ENCODE measurements at places on chromosomes 6 and 20.

- DNase-seq, result no peak
Observed at GRCh38 chr6:140462453-140463311, 1088.2 kb upstream of the CITED2 start.

GRCh38 chr20:41147767-41148191 lies 10.4 kb downstream of the PLCG1 start:
- DNase-seq, result no peak

- DNase-seq, result no peak
Observed at GRCh38 chr6:68080074-68080473, 555.0 kb upstream of the ADGRB3 start.

GRCh38 chr6:42168650-42169049 lies 4.5 kb upstream of the GUCA1A start:
- no peak for DNase-seq

- DNase-seq, result no peak
Observed at GRCh38 chr6:44051515-44051914, 75.7 kb downstream of the MRPL14 start.

- no peak for DNase-seq
Observed at GRCh38 chr6:69438113-69438512, 358.7 kb downstream of the LMBRD1 start.

GRCh38 chr6:44918671-44919296 lies 409.3 kb upstream of the RUNX2 start:
- DNase-seq, result no peak

- DNase-seq, result no peak
Observed at GRCh38 chr6:165799391-165800153, 136.5 kb upstream of the PDE10A start.

DNA sequence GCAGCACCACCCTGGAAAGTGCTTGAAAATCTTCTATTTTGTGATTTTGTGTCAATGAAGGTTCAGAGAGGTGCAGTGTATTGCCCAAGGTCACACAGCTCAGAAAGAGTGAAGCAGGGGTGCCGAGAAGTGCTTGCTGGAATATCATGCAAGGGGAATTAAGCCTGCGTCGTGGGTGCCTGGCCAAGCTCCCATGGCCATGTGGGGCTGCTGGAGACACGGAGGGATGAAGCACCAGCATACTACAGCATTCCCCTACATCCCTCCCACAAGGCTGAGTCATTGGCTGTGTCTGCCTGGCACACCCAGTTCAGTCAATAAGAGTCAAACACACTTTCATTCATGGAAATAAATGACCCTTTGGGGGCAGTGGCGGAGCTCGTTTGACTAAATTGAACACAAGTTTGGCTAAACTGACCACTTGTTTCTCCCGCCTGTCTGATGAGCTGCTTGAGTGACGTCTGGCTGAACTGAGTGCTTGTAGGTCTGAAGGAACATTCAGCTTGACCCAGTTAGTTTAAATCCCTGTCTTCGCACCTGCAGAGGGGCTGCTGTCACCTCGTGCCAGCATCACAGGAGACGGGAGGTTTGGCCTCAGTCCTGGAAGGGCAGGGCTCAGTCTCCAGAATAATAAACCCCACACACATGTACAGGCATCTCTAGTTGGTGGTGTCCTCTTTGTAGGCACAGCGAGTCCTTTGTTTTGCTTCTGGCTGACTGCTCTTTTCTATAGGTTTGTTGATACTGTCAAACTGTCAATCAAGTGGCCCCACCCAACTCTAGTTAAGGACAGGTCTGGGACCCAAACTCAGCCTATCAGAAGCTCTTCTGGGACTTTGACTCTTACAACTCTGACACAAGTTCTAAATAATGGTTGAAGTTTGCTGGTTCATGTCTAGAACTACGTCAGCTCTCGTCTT lies 8.4 kb upstream of the TGM2 start:
- DNase-seq, result no peak

- DNase-seq, result peak; percentile 91
Observed at GRCh38 chr6:17705778-17706579, 746 bp downstream of the NUP153 start.

DNA sequence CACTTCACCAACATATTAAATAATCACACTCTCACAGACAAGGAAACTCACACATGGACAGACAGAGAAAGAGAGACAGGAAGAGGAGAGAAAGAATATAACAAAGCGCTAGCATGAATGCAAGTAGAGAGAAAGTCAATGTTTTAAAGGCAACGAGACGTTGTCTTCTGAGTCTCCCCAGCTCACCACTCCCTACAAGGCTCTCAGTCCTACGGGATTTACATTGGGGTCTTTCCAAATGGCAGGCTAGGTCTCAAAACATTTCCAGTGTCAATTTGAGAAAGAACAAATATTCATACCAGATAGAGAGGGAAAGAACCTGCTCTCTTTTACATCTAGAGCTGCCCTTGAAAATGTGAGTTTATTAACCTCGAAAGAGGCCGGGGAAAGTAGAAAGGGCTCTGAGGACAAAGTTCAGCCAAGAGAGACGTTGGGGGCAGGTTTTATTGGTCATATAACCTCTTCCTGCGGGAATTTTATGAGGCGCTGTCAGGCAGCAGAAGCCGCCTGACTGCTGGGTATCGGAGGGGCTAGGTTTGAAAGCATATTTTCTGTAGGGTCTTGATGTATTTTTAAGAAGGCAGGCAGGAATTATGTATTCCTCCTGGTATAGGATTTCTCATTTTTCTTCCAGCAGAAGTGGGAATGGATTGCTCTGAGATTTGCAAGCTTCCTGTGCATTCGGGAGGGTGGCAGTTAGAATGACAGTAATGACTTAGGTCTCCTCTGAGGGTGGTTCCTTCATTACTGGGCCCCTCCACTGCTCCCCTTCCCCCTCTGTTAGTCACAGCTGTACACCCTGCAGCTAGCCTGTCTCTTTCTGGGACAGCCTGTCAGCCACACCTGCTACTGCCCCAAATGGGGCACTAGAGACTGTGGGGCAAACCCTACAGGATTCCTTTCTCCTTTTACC lies 34.4 kb upstream of the KIF16B start:
- DNase-seq, result no peak

- no peak for DNase-seq
Observed at GRCh38 chr6:132752255-132752654, 5.4 kb downstream of the VNN2 start.

GRCh38 chr6:29813809-29814208 lies 13.8 kb upstream of the HLA-G start:
- no peak for DNase-seq
